ENCODE measurements at places on chromosomes 7 and 10.
A peak's percentile ranks its signal among the peaks of the same experiment; 100 is the strongest.

DNA sequence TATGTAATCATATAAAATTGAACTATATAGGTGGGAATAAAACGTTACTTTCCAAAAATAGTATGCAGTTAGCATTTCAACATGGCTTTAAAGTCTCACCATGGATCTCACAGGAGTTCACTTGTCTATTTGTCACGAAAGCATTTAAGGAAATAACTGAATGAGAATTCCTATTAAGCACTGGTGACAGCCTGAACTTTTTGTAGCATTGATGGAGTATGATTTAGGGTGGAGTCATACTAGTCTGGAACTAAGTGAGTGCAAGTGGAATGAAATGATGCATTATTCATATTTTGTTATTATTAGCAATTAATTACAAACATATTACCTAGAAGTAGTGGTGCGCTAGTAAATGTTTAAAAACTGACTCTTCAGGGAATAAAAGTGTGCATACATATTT is 26.0 kb upstream of the HIBADH start:
- no peak for DNase-seq

- peak; percentile 50 for DNase-seq
Observed at GRCh38 chr10:72784551-72785351, 92.8 kb downstream of the MCU start.

DNA sequence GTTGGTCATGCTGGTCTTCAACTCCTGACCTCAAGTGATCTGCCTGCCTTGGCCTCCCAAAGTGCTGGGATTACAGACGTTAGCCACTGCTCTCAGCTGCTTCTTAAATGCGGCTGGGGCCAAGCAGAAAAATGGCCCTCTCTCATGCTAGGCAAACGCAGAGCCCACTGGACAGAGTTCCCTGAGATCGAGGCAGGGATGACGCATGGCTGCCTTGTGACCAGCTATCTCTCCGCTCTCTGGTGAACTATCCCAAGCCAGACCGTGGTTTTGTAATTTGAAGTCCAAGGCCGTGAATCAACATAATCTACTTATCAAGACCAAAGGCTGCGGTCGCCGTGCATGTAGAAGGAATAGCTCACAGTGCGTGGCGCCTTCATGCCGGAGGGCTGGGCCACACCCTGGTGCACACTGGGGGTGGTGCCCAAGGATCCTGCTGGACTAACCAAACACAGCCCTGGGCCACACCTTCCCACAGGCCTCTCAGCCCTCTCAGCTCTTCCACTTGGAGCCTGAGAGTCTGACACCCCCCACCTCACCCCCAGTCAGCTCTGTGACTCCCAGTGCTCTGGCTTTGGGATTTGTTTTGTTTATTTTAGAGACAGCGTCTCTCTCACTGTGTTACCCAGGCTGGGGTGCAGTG is 88.1 kb upstream of the CUX1 start:
- DNase-seq: peak; percentile 100

- DNase-seq: no peak
Observed at GRCh38 chr7:27663989-27664331, 1.3 kb upstream of the HIBADH start.

- DNase-seq: peak; percentile 5
Observed at GRCh38 chr10:51651063-51651462, 48.3 kb downstream of the CSTF2T start.

- DNase-seq: no peak
Observed at GRCh38 chr7:18475488-18475887, 20.1 kb upstream of the HDAC9 start.

DNA sequence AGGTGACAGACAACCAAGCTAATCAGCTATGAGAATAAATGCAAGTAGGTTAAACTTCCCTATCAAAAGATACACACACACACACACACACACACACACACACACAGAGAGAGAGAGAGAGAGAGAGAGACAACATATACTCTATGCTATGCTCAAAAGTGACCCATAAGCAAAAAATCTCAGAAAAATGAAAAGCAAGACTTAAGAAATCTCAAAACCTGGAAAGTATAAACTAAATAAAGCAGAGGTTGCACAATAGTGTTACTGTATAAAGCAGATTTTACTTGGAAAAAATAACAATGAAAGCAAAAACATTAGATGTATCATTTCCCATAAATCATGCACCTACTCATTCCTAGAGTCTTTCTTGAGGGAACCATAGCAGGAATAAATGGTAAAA is 221.5 kb downstream of the INHBA start:
- DNase-seq: no peak

- no peak for DNase-seq
Observed at GRCh38 chr10:74163319-74164068, 12.5 kb downstream of the ADK start.

GRCh38 chr7:77684030-77684429 is 12.2 kb upstream of the RSBN1L start:
- no peak for DNase-seq

- no peak for DNase-seq
Observed at GRCh38 chr7:31487071-31487470, 26.8 kb upstream of the ITPRID1 start.
